LoVo (cell line): ENCODE measurements at places on chromosomes 12 and 14.

DNA sequence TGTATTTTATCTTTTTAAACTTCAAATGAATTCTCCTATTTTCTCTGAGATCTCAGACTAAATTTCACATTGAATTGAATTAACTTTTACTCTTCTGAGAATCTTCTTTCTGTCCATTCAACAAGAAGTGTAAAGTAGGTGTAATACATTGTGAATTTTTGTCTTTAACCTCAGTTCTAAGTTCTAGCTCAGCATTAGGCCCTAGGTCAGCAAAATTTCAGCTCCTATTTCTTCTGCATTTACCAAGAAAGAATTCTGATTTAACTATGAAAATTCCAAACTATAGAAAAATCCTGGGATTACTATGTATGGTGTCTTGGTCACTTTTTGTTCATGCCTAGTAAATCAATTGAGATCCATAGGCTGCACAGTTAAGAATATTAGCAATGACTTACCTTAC, 110.9 kb upstream of the MYF6 start:
- no peak for DNase-seq

DNA sequence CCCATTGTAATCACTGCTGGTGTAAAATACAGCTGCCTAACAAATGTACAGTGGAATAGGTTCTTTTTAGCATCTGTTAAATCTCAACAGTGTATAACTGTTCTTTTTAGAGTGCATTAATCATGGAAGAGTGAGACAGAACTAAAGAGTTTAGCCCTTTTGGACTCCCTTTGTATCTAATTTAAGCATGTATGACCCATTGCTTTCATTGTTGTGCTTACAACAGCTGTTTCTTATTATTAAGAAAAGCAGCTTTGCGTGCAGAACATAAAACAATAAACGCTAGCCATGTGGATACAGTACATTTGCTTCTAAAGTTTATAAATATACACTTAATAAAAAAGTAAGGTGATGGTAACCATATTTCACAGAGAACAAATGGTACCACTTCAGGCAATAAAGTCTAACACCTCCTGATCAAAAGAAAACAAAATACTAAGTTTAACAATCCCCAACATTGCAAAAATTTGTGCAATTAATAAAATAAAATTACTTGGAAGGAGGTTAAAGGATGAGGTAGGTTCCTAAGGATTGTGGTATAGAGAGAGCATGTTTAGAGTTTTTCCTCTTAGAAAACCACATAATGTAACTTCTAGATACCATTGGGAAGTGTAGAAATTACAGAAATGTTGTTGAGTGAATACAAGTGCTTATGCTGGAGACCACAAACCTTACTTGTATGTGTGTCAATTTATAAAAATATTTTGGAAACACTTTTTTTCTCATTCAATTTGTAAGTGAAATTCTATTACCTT, 448.7 kb downstream of the SLC6A15 start:
- no peak for DNase-seq

- DNase-seq = no peak
These were observed 124.5 kb downstream of the BTG1 start for GRCh38 chr12:92020983-92021665.

DNA sequence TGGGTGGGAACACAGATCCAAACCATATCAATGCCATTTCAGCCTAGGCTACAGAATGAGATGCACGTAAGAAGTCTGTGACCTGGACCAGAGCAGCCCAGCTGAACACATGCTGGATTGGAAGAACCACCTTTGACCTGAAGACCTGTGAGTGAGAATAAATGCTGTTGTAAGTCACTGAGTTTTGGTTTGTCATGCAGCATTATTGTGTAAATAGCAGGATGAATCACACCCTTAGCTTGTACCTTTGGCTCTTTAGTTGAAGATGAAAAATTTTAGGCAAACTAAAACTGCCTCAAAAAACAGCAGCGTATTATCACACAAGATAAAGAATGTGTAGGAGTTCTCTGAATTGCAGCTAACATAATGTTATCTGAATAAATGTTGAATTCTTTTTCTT, 199.4 kb upstream of the LRIG3 start:
- no peak for DNase-seq

- no peak for DNase-seq
These were observed 647 bp upstream of the ESPL1 start for GRCh38 chr12:53267306-53267998.

- no peak for DNase-seq
These were observed 920.9 kb downstream of the RPS29 start for GRCh38 chr14:48665077-48665784.

GRCh38 chr14:51562816-51563215, 88.9 kb upstream of the FRMD6 start:
- DNase-seq = no peak

- no peak for DNase-seq
These were observed 2.3 kb downstream of the KLRG1 start for GRCh38 chr12:8991371-8992345.

GRCh38 chr14:104891664-104892530, 26.8 kb downstream of the CEP170B start:
- DNase-seq = no peak

DNA sequence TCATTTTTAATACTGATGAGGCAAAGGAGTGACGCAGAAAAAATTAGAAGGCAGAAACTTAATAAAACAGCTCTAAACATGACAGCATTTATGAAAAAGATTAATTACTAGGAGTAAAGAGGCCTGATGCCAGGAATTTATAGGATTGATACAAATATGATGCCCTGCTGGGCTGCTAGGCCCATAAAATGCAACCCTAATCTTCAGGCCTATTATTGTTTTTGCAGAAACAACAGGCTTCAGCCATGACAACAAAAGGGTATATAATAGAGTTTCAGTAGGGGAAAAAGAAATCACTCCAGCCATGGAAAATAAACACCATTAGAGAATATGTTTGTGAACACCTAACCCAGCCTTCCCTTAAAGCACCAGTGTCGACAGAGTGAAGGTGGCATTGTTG, 50.6 kb downstream of the OTX2 start:
- no peak for DNase-seq

GRCh38 chr12:76863837-76864236, 15.0 kb downstream of the CSRP2 start:
- no peak for DNase-seq

GRCh38 chr12:88113871-88114270, 28.0 kb downstream of the CEP290 start:
- DNase-seq = no peak

DNA sequence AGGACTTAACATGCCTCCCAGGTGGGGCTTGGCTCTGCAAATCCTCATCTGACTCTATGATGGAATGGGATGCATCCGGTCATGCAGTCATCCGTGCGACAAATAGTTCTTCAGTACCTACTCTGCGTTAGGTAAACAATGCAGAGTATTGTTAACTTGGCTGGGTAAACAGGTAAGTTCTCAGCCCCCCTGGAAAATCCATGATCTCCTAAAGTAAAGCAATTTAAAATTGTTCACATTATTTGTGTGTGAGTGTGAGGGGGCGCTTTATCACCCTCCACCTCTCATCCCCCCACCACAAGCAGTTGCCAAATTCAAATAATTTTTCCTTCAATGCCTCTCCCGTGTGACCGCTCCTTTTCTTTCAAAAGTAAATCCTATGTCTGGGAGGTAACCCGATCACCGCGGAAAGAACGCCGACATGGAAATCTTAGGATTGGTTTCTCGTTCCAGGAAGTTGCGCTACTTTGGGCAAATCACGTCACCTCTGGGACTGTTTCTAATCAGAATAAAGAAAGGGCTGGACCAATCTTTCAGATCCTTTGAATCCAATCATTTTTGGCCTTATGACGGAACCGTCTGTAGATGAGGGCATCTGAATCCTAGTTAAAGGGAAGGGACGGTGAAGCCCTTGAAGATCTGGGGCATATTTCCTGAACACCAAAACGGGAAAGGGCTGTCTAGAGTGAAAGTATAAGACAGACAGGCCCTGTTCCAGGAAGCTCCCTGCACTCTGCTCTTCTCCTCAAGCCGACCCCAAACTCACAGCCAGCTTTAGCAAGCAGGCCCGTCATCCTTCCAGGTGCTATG, 44.0 kb upstream of the SINHCAF start:
- peak; percentile 30 for DNase-seq

DNA sequence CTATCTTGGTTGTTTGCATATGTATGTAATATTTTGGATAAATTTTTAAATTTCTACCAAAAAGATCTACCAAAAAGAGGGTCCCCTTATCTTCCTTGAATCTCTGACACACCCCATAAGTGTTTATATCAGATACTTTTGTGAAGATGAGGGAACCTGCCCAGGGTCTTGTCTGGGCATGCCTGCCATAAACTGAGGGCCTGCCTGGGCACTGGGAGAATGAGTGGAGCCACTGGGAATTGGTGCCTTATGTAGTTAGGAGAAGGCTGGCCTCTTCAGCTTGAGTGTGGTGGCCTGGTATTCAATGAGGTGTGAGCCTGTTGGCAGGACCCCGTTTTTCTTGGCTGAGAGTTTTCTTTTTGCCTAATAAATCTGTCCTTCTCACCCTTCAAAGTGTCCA, 46.5 kb downstream of the OR9K2 start:
- no peak for DNase-seq

GRCh38 chr14:57611555-57612075, 118.0 kb upstream of the CCDC198 start:
- no peak for DNase-seq

- no peak for DNase-seq
These were observed 1.3 kb upstream of the JDP2 start for GRCh38 chr14:75426332-75427125.

- no peak for DNase-seq
These were observed 120.9 kb downstream of the SLC38A6 start for GRCh38 chr14:61101803-61102548.

DNA sequence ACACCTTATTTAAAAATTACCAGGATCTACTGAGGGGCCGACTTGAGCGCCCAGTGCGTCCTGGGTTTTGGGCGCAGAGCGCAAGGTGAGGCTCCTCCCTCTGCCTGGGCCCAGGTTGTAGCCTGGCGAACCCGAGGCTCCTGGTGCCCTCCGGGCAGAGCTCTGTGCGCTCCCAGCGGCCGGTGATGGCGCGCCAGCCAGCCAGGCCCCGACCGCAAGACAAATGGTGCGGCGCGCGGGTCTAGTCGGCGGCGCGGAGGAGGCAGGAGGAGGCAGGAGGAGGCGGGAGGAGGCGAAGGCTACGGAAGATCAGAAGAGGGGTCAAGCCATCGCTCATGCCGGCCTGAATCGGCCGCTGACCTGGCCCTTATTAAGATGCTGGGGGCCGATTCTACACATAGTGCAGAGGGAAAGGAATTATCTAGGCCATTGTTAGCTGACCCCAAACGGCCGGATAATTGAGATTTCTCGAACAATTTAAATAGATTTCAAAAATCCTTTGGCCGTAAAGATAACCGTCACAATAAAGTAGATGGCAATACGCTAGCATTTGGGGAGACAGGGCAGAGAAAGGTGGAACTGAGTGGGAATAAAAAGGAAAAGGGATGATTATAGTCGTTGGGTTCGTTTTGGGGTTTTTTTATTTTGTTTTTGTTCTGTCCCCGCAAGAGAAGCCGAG, 2.8 kb downstream of the TBX5 start:
- no peak for DNase-seq

GRCh38 chr12:19882346-19882745, 443.1 kb downstream of the AEBP2 start:
- DNase-seq = no peak

GRCh38 chr14:58941629-58942028, 246.8 kb upstream of the DAAM1 start:
- DNase-seq = no peak

DNA sequence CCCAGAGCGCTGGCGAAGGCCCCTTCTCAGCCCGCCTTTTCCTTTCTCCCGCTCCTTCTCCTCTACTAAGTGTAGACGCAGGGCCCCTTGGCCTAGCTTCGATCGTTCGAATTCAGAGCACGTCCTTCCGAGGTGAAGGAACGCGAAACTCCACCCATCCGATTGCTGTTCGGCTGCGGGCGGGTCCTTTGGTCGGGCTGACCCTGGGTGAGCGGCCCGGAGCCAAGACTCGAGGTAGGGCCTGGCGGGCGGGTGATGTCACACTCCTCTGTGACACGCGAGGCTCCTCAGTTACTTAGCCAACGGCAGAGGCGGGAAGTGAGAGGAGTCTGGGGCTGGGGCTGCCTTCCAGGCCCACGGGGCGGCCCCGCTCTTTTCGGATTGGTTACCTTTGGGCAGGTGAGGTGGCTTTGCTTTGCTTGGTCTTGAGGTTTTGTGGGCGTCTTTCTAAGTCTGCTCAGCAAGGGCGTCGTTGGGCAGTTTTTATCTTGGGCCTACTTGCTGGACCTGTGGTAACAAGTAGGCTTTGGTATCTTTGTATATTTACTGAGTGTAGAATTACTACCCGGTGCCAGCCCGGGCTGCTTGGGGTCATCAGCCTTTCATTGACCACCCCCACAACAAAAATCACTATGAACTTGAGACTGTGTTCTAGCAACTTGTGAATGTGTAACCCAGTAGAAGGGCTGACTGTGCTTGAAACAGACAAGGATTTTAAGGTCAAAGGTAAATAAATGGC, 694 bp downstream of the TMBIM6 start:
- DNase-seq = peak; percentile 92

DNA sequence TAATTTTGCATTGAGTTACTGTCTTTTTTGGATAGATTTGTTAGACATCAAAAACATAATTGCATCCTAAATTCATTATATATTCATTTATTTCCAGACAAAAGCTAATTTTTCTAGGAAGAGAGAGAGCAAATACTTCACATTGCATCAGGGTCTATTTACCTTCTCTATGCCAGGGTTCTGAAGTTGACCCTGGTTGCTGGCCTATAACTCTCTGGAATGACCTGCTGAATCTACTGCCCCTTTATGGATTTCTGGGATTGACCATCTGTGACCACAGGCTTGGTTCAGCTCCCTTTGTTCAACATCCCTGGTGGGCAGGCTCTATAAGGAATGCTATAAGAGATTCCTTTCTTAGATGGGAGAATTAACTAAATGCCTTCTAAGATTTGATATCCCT, 414.8 kb upstream of the STXBP6 start:
- no peak for DNase-seq

GRCh38 chr12:81797100-81797499, 38.0 kb upstream of the PPFIA2 start:
- peak; percentile 29 for DNase-seq

GRCh38 chr12:46267825-46268582, 839 bp downstream of the SLC38A1 start:
- DNase-seq = peak; percentile 30

GRCh38 chr12:6695313-6696045, 5.1 kb downstream of the PIANP start:
- no peak for DNase-seq

DNA sequence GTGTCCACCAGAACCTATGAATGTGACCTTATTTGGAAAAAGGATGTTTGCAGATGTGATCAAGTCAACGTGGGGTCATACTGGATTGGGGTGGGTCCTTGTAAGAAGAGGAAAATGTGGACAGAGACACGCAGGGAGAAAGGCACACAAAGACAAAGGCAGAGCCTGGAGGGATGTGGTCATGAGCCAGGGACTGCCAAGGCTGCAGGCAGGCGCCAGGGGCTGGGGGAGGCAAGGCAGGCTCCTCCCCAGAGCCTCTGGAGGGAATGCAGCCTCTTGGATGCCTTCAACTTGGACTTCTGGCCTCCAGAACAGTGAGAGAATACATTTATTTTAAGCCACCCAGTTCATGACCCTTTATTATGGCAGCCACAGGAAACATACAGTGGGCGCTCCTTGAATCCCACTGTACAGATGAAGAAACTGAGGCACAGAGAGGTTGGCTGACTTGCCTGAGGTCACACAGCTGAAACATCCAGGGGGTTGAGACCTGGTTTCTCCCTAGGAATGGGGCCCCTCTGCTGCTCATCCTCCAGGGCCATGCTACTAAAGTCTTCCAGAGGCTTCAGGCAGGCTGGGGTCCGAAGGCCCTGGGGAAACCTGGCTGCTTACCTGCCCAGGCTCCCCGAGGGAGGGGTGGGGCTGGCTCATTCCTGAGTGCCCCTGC, 99.7 kb downstream of the RFLNA start:
- no peak for DNase-seq
